ENCODE measurements at places on chromosomes 11 and 22.

- DNase-seq = no peak
Observed at GRCh38 chr22:30000566-30000965, 79.7 kb upstream of the HORMAD2 start.

DNA sequence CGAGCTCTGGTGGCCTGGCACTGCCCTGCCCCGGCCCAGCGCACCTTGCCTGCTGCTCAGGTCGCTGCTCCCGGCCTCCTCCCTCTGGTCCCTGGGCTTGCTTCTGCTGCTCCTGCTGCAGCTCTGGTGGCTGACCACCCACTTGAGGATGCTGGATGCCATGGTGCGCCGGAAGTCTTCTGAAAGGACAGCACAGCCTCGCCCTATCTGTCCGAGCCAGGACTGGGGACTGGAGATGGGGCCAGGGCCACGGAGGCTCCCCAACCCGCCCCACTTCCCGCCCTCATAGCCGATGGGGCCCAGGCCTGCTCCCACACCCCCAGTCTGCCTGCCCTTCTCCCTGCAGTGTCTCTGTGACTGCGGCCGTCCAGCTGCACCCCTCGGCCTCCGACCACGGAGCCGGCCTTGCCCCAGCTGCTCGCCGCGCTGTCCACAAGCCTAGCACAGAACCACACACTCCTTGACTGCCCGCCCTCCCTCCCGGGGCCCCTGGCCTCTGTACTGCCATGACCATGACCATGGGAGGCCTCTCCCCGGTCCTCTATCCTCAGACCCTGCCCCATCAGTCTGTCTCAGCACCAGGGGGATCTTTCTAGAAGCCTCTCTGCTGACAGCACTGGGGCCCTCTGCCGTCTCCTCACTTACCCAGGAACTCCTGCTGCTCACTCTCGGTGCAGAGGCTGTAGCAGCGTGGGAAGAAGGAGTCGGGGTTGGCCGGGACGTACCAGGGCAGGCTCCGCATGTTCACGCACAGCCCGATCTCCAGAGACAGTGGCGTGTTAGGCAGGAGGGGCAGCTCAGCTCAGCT lies 12.7 kb downstream of the TTLL8 start:
- DNase-seq = no peak

DNA sequence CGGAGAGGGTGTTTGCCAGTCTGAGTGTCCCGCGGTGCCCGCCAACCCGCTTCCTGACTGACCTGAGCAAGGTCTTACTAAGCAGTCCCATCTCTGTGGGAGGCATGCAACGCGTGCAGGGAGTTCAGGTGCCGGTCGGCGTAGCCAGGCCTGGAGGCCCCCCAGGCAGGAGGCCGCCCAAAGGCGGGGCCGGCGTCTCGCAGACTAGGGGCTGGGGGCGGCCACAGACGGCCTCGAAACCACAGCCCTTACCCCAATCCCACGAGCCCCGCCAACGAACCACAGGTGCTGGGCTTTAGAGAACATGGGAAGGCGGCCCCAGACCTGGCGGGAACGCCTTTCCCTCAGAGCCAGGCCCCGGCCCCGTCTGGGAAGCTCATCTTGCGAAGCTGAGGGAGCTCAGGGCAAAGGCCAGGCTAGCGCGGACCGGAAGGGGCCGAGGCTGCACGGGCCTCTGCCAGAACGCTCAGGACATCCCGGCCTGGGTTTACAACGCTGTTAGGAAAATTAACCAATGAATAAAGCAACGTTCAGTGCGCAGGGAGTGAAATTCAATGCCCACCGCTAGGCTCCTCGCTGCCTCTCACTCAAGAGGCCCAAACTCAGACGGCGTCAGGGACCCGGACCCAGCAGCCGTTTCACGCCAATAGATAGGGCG lies 2.1 kb upstream of the MTFP1 start:
- peak; percentile 54 for DNase-seq

DNA sequence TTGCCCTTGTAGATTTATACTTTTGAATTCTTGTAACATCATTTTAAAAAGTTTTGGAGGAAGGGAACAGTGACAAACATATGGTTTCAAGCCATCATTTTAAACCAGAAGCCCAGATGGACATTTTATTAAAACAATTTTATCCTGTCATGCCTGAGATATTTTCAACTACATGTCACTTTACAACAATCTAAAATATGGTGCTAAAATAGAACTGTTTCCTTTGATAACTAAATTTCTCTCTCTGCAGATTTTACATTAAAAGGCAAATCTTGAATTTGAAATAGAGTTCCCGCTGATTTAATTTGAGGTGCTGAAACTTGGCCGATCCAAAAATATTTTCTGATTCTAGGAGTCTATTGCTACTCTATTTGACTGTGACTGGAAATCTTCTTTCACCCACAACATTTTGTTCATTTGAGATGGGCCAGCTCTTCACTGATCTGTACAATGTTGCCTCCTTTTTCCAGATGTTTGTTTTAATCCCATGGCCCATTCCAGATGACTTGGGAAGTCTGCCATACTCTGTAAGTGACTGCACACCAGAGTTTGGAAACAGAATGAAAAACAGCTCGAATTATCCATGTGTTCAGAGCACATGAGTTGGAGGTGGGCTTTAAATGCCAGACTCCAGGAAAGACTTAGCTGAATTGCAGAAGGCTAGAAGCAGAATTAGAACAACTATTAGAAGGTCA lies 402.5 kb downstream of the TMEM135 start:
- no peak for DNase-seq

Data from activated T-cell treated with anti-CD3 and anti-CD28 coated beads for 24 hours (primary cell).